Activated CD4-positive, CD25-positive, alpha-beta regulatory T cell treated with anti-CD3 and anti-CD28 coated beads, Interleukin-2, amount 50 U/mL, for 24 hours (primary cell): ENCODE measurements at places on chromosomes 4 and X.
A peak's percentile ranks its signal among the peaks of the same experiment; 100 is the strongest.

GRCh38 chr4:125280892-125281403 is 33.8 kb upstream of the FAT4 start:
- no peak for ATAC-seq

- ATAC-seq = no peak
Observed at GRCh38 chrX:129979207-129979920, 3.1 kb upstream of the BCORL1 start.

DNA sequence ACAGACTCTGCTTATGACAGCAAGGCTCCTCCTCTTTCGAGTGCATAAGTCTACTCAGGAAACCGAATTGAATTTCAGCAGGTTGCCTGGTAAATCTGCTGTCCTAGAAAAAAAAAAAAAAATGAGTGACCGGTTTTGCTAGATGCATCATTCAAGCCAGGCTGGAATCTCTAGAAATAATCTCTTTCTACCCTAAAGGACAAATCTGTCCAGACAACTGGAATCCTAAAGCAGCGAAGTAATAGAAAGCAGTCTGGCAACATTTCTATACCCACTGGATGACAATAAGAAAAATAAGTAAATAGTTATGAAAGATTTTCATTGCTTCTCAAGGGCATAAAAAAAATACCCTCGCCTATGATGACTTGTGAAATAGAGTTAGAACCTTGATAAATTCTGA is 703.5 kb downstream of the RPA4 start:
- no peak for ATAC-seq

DNA sequence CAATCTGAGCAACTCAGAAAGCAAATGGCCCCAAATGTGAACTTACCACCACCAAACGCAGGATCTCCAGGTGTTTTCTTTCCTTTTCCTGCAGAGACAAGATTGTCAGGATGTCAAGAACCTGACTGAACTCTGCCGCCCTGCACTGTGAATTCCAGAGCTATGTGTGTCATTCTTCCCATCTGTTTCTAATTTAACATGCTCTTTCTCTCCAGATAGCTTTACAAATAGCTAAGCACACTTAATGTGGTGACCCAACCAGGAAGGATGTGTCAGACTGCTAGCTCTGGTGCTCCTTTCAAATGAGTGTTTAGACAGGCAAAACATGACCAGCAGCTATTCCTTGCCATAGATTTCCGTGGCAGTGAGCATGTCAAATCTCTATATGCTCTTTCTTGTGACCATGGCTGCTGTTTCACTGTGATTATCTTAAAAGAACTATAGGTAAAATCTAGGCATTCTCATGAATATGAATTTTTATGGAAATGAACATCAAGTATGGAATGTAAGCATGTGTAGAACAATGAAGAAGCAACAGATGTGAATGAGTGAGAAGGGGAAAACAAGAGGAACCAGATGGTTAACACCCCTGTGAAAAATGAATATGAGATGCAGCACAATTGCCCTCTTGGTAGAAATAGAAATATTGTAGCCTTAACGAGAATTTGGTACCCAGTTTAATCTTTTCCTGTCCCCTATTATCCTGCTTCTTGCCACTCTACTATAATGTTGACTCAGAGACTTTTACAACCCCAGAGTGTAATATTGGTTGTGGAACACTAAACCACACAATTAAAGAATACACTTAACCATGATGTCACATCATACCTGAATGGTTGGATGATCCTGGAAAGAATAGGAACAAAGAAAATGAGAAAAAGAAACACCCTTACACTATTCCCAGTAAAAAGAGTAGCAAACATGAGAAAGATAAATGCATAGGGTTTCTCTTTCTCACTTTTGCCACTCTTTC is 247.8 kb upstream of the DKK2 start:
- no peak for ATAC-seq

- ATAC-seq = no peak
Observed at GRCh38 chrX:153941336-153942252, 2.8 kb downstream of the RENBP start.

- ATAC-seq = no peak
Observed at GRCh38 chr4:57442831-57443291, 332.7 kb upstream of the IGFBP7 start.

DNA sequence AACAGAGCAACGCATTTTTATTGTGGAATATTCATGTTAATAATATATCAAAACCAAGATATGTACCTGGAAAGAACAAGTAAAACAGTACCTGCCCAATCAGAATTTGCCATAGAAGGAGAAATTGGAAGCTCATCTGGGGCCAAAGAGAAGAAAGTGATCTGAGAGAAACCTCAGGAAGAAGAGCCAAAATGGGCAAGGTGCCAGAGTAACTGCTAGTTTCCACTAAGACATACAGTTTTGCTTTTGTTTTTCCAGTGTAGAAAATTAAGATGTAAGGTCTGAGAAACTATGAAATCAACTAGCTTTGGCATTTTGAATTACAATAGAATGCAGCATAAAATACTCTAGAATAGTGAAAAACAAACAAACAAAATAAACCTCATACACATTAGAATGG is 2201.2 kb downstream of the ARAP2 start:
- ATAC-seq = no peak

GRCh38 chrX:153670748-153671588 is 2.6 kb downstream of the PNCK start:
- ATAC-seq = no peak

GRCh38 chrX:110803506-110803905 is 7.9 kb upstream of the CHRDL1 start:
- ATAC-seq = no peak

DNA sequence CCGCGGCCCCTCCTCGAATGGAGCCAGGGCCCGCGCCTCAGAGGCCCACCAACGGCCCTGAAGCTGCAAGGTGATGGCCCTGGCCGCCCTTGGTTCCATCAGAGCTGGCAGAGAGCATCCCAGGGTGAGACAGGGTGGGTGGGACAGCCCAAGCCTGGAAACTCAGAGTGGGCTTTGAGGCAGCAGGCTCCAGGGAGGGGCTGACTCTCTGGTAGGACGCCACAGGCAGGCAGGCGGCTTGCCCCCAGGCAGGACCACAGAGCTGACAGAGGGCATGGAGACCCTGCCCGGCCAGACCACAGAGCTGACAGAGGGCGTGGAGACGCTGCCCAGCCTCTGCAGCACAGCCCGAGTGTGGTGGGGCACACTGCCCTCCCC is 4.8 kb downstream of the MYL5 start:
- no peak for ATAC-seq

DNA sequence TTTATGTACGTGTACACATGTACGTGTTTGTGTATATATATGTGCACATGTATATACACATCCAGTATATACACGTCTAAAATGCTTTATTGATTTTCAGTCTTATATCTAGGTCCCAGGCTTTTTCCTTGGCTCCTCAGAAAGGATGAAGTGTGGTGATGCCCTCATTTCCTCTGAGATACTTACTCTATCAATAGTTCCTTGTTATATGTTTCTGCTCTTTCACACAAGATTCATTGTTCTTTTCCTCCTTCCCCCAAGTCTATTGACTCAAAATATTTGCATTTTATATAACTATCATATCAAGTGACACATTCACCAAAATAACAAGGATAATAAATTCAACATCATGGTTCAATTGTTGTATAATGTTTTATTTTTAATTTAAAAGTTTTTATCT is 359.2 kb downstream of the EPHA5 start:
- ATAC-seq = no peak

- peak; percentile 9 for ATAC-seq
Observed at GRCh38 chrX:63754136-63754859, 30.7 kb downstream of the ARHGEF9 start.

- ATAC-seq = no peak
Observed at GRCh38 chr4:107939307-107939706, 8.0 kb downstream of the CYP2U1 start.

DNA sequence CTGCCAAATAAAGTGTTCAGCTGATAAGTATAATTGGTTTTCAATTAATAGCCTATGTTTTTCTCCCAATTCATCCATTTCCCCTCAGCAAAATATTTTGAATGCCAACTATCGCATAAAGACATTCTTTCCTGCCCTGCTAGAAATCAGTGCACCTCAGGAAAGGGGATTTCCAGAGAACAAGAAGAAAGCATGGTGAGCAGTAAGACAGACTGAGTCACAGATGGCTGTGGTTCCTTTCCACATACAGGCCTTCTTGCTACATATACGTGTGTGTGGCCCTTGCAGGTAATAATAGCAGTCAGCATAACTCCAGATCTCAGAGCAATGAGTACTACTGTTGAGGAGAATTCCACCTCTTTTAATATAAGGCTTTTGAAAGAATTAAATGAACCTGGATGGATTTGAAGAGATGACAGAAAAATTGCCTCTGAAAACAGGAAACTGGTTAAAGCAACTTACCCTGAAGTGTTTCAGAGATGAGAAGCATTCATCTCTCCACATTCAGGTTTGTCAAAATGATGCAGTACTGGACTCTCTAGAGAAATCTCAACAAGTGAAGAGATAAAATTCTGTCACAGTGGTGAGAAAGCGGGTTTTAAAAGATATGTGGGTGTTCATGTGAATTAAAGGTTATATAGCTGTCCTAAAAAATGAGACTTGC is 13.6 kb downstream of the GASK1B start:
- ATAC-seq = no peak

GRCh38 chr4:10492464-10492863 is 35.2 kb upstream of the ZNF518B start:
- no peak for ATAC-seq

DNA sequence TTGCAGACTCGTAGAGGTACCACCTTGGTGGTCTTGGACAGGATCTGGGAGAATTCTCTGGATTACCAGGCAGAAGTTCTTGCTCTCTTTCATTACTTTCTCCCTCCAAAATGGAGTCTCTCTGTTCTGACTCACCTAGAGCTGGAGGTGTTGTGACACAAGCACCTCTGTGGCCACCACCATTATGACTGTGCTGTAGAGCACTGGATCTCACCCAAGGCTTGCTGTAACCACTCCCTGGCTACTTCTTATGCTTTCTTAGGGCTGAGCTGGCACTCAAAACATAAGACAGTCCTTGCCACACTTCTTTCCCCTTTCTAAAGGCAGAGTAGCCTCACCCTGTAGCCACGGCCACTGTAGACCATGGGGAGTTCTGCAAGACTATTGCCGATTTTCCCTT is 296.6 kb upstream of the DIPK2B start:
- ATAC-seq = peak; percentile 56

GRCh38 chr4:165079476-165079875 is 25.8 kb downstream of the TRIM75 start:
- no peak for ATAC-seq

DNA sequence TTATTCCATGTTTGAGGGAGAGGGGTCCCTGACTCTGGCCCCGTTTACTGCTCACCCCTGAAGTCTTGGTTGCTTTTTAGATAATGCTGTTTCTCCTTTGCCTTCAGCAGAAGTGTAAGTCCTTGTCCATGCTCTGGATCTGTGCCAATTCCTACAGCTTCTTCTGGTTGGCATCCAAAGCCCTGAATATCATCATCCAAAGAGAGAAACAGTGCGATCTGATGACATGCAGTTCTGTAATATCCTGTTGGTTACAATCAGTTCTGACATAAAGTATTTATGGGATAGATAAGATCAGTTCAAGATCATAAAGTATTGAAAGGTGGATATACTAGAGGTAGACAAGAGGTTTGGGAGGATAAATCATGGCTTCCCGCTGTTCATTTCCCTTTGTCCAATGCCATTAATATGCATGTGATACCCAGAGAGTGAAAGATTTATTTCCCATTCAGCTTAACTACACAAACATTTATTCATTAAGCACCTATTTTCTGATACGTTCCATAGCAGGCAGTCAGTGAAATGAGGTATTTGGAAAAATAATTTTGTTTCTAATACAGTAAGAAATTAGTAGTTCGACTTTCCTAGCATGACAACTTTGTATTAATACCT is 53.2 kb upstream of the TMEM150C start:
- ATAC-seq = no peak

- ATAC-seq = no peak
Observed at GRCh38 chr4:23161787-23162186, 469.1 kb downstream of the GBA3 start.

DNA sequence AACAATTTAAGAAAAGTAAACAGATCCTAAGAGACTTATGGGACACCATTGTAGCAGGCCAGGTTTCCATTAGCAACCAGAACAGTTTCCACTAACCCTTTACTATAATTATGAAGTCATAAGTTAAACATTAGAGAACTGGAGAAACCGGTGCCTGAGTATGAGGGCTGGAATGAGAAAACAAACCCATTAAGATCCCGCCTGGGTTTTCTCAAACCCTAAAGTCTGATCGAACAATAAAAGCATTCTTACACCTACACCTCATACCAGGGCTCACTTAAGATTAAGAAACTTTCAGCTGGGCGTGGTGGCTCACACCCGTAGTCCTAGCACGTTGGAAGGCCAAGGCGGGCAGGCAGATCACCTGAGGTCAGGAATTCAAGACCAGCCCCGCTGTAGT is 13.7 kb upstream of the DHX15 start:
- ATAC-seq = no peak

DNA sequence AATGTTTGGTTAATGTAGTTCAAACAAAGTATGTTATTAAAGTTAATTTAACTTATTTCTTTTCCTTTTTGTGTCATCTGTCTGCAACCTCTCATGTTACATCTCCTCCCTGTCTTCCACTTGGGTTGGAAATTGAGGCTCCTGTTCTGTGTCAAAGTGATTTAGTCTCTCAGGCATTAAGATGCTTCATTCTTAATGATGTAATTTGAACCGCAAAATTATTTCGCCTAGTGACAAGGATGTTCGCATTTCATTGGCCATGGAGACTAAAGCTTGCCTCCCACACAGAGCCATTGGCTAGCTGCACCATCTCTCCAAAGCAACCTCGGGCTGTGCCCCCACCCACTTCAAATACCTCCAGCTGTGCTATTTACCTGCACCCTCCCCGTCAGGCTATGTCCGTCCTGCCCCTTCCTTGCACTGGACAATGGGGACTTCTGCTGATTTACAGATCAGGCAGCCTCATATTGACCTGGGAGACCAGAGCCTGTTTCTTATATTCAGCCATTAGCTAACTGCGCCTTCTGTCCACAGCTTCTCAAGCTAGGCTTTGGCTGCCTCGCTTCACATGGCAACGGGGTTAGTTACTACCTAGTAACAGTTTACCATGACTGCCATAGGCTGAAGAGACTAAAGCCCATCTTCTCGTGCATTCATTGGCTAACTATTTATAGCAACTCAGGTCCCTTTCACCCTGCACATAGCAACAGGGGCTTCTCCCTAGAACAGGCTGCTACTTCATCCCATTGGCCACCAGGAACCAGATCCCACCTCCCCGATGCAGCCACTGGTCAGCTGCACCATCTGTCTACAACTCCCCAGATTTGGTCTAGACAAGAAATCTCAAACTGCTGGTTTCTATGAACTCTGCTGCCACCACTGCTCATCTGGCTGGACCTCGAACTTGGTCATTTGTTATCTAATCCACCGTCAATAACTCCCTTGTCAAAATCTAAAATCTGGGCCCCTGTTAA is 8.6 kb upstream of the ZNF157 start:
- ATAC-seq = peak; percentile 50

GRCh38 chrX:53324803-53325202 is 43.4 kb upstream of the IQSEC2 start:
- no peak for ATAC-seq

GRCh38 chr4:19580095-19580494 is 671.6 kb upstream of the SLIT2 start:
- ATAC-seq = no peak

GRCh38 chrX:149527705-149528104 is 13.1 kb upstream of the EOLA1 start:
- no peak for ATAC-seq
